ENCODE measurements at places on chromosomes 6 and 20.

- DNase-seq = no peak
Observed at GRCh38 chr6:84575264-84575663, 189.1 kb downstream of the TBX18 start.

DNA sequence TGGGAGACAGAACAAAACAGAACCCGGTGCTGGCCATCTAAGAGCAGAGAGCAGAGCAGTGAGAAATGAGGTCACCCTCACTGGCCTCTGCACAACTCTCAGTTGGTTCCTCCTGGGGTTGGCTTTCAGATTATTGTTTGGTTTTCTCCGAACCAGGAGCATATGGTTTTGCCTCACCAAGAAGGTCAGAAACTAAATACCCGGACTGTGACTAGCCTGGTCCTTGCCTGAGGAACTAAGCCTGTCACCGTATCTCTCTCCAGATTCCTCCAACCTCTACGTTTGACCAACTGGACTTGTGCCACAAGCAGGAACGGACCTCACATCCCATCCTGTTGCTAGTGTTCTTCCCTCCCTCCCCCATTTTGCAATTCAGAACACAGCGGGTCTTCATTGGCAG, 450.4 kb upstream of the JARID2 start:
- DNase-seq = no peak

- no peak for DNase-seq
Observed at GRCh38 chr6:83879746-83880145, 20.3 kb downstream of the CYB5R4 start.

DNA sequence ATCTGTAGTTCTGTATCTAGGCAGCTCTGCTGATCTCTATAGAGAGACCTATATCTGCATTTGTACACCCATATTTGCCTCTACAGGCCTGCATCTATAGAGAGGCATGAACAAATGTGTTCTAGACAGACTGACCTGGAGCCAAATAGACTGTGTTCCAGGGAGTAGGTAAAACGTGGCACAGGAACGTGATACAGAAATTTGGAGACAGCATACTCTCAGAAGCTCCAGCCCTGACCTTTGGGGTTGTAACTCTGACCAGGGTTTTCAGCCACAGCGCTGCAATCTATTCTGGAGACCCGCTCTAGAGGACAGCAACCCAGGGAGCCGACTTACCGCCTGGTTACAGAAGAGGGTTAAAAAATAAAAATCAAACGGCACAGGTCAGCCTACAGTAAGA, 983 bp downstream of the RBBP9 start:
- no peak for DNase-seq

DNA sequence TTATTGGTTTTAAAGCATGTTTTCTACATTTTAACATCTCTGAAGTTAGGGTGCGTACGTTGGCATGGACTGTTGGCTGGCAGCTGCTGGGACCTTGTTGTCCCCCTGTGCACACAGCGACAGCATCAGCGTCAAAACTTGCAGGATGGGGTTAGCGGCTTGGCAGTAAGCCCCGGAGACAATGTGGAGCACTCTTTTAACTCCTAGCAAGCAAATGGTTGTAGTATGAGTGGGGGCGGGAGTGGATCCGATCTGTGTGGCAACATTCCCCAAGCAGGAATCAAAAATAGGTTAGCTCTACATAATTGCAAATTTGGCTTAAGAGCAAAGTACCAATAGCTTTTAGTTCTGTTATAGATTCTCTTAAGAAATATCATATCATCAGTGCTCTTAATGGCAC, 70.1 kb downstream of the NRN1 start:
- DNase-seq = no peak

DNA sequence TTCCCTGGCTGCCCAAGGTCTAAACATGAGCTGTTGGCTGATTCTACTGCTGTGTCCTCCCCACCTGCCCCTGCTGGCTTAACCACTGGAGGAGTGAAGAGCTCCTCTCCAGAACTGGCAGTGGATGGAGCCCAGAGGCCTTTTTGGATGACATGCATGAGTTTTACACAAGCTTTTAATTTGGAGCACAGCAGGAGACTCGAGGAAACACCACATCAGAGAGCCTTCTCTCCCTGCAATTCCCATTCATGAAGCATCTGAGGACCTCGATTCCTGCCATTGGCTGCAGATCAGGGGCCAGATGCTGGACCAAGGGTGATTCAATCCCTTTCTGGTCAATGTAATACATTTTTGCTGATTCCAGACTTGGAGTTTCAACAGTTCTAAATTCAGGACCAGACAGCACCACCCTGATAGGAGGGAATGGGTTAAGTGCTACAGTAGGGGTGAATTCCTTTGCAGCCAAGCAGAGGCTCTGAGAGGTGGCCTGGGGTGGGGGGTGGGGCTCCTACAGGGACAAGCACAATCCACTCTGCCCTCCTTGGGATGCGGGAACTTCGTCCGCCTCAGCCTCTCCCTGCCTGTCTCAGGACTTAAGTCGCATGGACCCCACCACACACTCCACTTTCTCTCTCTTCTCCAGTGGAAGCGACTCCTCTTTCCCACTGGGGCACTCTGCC, 599 bp upstream of the PSORS1C1 start:
- DNase-seq = no peak

- DNase-seq = no peak
Observed at GRCh38 chr6:109474995-109475394, 8.0 kb downstream of the ZBTB24 start.

- no peak for DNase-seq
Observed at GRCh38 chr20:6673071-6673470, 94.4 kb upstream of the BMP2 start.

DNA sequence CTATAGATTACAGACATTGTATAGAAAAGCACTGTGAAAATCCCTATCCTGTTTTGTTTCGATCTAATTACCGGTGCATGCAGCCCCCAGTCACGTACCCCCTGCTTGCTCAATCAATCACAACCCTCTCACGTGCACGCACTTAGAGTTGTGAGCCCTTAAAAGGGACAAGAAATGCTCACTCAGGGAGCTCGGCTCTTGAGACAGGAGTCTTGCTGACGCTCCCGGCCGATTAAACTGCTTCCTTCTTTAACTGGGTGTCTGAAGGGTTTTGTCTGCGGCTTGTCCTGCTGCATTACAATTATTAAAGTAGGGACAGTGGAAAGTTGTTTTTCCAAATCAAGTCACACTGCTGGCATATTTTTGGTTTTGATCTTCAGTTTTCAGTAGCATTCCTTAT, 2.6 kb downstream of the TXLNB start:
- no peak for DNase-seq

- DNase-seq = no peak
Observed at GRCh38 chr6:43211955-43212354, 17.3 kb downstream of the DNPH1 start.

DNA sequence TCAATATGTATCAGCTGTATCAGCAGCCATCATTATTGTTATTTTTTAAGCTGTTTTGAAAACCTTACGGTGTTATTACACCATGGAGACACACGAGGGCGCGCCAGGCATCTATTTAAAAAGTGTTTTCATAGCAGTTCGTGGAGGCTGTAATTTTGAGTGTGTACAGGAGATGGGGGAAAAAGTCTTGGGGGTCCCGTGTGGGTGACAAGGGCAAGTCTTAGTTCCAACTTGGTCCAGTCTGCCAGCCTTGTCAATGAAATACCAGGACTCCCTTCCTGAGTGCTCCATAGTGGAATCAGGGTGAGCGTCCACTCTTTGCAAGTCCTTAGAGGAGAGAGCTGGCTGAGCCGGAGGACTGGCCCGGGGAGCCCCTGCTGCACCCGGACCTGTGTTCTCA, 43.3 kb downstream of the SLC2A10 start:
- no peak for DNase-seq

DNA sequence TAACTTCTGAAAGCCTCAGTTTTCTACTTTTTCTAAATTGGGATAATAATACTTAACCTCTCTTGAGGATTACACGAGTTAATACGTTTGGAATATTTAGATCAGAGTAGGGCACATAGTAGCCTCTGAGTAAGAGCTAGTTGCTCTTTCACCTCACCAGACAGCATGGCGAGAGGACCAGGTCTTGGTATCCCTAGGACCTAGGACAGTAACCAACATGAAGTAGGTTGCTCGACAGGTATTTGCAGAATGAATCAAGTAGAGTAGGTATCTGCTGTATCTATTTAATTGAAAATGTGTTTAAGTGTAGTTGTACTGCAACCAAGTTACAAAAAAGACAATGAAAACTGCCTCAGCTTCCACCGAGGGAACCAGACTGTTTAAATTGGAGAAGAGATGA, 1.4 kb downstream of the CDC5L start:
- no peak for DNase-seq

GRCh38 chr6:139240161-139241010, 51.4 kb downstream of the TXLNB start:
- no peak for DNase-seq

DNA sequence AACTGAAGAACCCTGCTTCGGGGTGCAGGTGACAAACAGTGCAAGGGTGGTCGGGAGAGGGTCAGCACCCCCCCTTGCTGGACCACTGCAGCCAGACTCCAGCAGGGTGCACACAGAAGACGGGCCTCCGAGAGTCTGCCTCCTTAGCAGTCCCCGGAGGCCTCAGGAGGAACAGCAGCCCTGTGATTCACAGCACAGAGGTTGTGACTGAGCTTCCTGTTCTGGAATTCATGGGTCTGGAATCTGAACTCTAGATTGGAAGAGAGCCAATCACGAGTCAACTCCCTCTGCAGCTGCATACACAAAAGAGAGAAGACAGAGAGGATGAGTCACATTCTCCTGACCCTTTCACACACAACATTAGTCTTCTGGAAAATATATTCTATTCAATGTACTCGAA, 249.0 kb upstream of the OPRM1 start:
- no peak for DNase-seq

GRCh38 chr6:111724039-111724438, 118.4 kb upstream of the TRAF3IP2 start:
- no peak for DNase-seq

DNA sequence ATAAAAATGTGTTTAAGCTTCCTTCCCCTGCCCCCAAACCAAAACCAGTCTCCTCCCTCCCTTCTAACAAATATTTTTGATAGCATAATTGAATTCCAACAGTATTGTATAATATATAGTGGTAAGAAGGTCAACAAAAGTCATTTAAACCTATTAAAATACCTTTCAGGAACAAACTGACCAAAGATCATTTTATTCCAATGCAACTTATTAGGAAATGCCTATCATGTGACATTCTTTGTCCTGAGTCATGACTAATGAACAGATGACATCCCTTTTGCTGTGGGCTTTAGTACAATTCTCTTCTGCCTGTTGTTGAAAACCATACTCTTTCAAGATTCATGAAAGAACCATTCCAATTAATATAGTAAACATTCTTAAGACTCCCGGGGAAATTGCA, 51.5 kb upstream of the TRAF3IP2 start:
- no peak for DNase-seq

- no peak for DNase-seq
Observed at GRCh38 chr6:34236131-34236442, 586 bp upstream of the HMGA1 start.

DNA sequence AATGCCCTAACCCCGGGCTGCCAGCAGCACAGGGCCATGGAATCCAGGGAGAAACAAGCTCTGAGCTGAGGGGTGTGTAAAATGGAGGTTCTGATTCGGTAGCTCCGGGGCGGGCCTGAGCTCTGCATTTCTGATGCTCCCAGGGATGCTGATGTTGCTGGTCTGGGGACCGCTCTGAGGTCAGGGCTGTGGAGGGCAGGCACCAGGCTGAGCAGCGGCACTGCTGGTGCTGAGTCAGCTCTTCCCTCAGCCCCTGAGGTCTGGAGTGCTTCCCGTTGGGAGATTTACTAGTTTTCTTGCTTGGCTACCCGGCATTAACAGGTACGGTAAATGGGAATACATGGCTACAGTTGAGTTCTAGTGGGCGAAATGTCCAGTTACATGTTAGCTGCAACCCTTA, 18.6 kb upstream of the CST3 start:
- no peak for DNase-seq

DNA sequence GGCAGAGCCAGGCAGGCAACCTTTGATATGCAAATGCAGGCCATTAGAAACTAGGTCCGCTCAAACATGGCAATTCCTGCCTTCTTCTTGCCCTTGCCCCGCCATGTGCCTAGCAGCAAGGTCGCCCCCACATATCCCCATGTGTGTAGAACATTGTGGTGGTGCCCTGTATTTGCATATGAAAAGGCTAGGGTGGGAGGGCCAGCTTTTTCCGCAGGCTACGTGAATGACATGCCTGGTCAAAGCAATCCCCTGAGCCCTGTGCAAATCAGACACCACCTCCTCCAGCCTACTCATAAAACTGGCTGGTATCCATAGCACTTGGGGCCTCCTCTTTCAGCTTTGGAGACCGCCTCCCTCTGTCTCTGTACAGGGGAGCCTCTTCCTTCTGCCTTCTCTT, 31.6 kb downstream of the GSTA2 start:
- DNase-seq = no peak

DNA sequence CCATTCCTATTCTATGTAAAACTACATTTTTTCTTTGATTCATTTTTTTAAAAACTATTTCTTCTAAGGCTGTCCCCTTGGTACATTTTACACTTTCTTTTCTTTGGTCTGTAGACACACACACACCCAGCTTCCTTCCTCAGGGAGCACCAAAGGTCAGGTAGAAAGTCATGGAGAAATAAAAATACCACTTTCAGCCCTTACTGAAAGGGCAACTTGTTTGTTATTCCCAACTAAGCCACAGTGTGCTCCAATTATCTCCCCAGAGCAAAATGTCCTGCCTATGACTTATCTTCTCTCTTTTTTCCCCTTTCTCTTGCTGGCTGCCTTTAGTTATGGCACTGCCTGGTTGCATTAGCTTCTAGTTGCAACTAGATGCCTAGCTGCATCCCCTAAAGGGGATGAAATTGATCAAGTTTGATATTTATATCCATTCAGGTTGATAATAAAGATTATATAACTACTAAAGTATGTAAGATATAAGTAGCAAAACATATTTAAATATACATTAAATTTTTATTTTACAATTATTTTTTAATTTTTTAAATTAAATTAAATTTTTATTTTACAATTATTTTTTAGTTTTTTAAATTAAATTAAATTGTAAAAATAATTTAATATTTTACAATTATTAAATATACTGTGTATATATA, 21.6 kb upstream of the LRRC1 start:
- no peak for DNase-seq

GRCh38 chr20:25484911-25485511, 77.5 kb downstream of the GINS1 start:
- no peak for DNase-seq

- no peak for DNase-seq
Observed at GRCh38 chr20:10689385-10689784, 15.6 kb upstream of the JAG1 start.

Measured in cortex of kidney (tissue), 1 donor.